ENCODE measurements at places on chromosomes 7 and 10.

DNA sequence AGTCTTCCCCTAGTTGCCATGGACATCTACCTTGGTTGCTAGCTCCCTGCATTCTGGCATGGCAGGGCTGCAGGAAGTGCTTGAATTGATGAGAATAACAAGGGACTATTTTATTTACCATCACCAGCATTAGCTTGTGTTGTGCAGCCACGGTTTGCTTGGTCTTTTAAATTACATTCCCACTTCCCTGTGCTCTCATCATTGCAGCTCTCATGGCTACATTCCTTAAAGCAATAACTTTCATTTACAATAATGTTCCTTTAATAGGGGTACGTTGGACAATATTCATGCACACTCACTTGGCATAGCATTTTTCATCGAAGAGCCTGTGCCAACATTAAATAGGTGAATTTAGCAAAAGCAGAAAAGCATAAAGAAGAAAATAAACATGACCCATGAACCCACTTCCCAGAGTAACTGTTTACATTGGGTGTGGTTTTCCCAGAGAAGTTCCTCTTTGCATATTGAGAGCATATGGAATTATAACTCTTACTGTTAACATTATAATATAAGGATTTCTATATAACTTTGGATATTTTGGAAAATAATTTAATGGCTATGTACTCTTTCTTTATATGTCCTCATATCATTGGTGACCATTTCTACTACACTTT is 113.2 kb upstream of the VWC2 start:
- DNase-seq, result no peak

GRCh38 chr10:22992075-22992474 is 64.2 kb downstream of the ARMC3 start:
- DNase-seq, result no peak

DNA sequence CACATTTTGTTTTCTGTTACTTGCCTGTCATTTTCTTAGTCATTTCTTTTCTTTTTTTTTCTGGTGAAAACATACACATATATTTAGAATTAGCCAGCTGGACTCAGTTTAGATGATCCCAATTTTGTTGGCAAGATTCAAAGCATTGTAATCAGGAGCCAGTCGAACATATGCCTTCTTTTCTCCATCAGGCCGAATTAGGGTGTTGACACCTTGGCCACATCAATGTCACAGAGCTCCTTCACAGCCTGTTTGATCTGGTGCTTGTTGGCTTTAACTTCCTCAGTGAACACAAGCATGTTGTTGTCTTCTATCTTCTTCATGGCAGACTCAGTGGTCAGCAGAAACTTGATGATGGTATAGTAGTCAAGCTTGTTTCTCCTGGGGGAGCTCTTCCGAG is 32.6 kb downstream of the PHF14 start:
- no peak for DNase-seq

- DNase-seq, result no peak
Observed at GRCh38 chr7:136657482-136657921, 210.9 kb upstream of the CHRM2 start.

GRCh38 chr10:13839430-13839990 is 252.7 kb downstream of the PRPF18 start:
- DNase-seq, result no peak

- no peak for DNase-seq
Observed at GRCh38 chr7:18016547-18017444, 10.8 kb downstream of the PRPS1L1 start.

DNA sequence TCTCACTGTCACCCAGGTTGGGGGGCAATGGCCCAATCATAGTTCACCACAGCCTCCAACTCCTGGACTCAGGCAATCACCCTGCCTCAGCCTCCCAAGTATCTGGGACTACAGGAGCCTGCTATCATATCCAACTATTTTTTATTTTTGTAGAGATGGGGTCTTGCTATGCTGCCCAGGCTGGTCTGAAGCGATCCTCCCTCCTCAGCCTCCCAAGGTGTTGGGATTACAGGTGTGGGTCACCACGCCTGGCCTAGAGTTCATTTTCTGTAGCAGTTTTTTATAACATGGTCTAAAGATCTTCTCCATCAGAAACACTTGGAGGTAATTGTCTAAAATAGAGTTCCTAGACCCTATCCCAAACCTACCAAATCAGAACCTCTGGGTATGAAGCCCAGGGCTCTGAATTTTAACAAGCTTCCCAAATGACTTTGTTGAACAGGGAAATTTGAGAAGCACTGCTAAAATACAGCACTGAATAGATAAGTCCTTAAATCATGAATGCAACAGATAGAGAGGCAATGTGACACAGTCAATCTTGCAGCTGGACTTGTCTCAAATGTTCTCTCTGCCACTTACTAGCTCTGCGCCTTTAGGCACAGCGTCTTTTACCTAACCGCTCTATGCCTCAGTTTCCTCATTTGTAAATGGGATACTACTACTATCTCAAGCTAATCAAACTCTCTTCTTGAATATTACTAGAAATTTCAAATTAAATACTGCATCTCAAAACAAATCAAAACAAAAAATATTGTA is 63.7 kb downstream of the CYTH3 start:
- no peak for DNase-seq

GRCh38 chr7:17679458-17679857 is 260.8 kb downstream of the SNX13 start:
- no peak for DNase-seq

- no peak for DNase-seq
Observed at GRCh38 chr7:111437736-111438135, 124.6 kb downstream of the IMMP2L start.

DNA sequence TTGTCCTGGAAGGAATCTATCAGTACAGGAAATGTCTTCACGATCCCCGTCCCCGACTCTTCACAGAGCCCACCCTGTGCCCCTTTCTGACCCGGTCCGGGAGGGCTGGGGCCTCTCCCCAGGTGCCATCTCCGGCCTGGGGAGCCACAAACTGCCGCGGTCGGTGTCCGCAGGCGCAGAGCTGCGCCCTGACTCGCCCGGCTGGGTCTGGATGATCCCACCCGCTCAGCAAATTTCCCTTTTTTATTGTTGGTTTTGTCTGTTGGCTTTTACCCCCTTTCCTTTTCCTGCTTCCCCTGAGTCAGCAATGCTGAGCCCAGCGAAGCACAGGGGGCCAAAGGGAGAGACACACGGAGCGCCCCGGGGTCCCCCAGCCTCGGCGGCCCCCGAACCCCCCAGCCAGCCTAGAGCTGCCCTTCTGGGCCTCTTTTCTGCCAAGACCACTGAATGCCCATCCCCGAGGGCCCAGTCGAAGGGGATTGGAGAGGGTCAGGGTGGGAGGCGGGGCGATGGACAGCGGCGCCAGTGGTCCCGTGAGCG is 30.9 kb downstream of the LEP start:
- no peak for DNase-seq

DNA sequence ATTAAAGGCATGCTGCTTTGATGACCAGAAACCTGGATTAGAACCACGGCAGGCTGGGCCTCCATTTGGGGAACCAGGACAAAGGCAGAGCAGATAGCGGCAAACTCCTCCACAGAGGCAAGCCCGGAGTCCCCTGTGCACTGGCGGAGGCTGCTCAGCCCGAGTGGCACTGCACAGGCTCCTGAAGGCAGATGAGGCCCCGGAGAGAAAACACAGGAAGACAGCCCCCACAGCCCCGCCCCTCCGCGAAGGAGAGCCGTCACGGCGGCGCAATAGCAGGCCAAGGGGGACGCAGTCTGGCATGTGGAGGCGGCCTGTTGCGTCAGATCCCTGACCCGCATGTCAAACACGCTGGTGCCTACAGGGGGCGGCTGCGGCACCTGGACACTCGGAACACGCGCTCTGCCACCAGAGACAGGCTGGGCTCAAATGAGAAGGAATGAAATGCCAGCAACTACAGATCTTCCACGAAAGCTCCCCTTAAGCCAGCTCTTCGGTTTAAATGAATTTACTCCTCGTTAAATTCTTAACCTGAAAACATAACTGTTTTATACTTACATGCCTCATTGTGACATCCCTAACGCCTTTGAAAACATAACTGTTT is 128.5 kb downstream of the MAD1L1 start:
- DNase-seq, result peak; percentile 42
